KG1 (cell line): ENCODE measurements at places on chromosomes 4 and X.

DNA sequence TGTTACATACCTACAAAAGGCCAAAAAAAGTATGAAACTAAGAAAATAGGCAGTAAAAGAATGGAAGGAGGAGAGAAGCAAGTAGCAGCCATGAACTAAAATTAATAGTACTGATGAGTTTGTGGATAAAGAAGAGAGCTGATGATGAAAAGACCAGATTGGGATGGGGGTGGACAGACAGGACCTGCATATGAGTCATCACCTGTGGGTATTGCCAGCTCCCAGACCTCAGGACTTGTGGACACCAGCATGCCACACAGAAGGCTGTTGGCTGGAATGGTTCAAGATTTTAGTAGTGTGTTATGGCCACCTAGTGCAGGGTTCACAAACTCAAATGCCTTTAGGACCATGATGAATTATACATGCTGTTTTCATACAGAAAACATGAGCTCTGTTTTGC, 58.9 kb downstream of the ARX start:
- no peak for DNase-seq

GRCh38 chr4:45353161-45353560, 626.8 kb upstream of the GNPDA2 start:
- DNase-seq: no peak

DNA sequence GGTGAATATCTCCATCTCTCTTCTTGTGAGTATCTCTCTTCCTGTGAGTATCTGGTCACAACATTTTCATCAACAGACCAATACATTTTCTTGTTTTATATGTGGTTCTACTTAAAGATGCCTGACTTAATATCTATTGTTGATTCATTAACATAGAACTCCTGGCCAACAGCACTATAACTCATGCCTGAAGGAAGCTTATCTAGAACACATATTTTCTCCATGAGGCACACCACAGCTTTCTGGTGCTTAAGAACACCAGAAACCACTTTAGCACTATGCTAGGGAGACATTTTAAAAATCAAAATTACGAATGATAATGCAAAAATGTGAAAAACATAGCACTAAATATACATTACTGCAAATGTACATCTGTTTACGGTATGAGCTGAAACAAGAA, 190.4 kb downstream of the GABRB1 start:
- no peak for DNase-seq

DNA sequence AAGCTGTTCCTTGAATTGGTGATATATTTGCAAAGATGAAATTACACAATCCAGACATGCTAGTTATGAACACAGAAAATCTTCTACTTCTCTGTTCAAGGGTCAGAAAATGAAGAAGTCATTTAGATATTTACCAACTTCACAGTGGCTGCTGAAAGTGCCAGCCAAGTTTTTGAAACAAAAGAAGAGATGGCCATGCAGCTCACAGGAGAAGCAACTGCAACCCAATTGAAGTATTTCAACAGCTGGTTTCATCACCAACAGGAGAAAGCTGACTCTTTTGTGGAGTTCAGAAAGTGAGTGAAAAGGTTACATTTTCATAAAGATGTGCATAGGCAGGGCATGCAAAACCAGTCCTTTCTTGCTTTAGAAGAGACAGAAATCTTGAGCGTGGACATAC, 70.1 kb upstream of the LSM6 start:
- no peak for DNase-seq

GRCh38 chrX:48667509-48667908, 16.1 kb upstream of the WAS start:
- DNase-seq: no peak

GRCh38 chr4:127575888-127576287, 56.9 kb upstream of the INTU start:
- DNase-seq: no peak

- no peak for DNase-seq
These were observed 90.0 kb downstream of the IGSF1 start for GRCh38 chrX:131199091-131199490.

DNA sequence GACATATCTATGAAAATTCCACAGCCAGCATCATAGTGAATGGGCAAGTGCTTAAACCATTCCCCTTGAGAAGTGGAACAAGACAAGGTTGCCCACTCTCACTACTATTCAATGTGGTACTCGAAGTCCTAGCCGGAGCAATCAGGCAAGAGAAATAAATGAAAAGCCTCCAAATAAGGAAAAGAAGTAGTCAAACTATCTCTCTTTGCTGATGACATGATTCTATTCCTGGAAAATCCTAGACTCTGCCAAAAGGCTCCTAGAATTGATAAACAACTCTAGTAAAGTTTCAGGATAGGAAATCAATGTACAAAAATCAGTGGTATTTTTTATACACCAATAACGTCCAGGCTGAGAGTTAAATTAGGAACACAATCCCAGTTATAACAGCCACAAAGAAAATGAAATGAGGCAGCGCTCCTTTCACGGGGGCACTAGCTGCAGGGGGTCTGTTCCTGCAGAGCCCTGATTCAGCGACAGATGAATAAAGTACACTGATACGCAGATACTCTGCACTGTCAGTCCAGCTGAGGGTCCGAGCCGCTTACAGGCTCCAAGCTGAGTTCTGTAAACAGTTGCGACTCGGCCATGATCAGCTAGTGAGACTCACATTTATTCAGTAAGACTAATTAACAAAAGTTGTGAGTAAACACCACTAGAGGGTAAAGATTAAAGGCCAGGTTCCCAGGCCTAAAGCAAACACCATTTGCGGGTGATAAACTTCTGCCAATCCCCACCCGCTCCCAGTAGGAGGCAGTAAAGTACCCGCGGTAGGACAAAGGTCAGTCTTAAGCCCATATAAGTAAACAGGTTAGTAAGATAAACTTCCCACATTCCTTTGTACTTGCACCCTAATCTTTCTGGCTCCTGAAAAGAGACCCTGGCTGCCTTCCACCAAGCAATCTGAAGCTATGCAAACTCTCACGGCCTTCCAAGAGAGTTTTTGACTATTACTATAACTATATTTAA, 290.6 kb upstream of the GRID2 start:
- DNase-seq: no peak

GRCh38 chr4:22299678-22300077, 216.2 kb downstream of the ADGRA3 start:
- DNase-seq: no peak

DNA sequence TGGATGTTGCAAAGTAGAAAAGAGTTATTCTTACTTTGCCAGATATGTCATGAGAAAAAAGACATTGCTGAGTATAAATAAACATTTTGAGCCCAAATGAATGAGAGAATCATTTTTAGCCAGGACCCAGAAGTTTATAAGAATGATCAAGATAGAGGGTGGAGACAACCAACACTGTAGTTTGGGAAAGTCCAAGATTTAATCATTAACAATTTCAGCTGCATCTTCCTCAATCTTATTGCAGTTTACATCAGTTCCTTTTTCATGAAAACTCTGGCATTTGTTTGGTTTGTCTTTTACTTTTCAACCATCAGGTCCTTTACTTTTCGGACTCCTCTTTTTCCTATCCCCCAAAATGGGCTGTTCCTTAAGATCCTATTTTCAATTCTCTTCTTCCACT, 645.9 kb downstream of the ANKRD50 start:
- DNase-seq: no peak

DNA sequence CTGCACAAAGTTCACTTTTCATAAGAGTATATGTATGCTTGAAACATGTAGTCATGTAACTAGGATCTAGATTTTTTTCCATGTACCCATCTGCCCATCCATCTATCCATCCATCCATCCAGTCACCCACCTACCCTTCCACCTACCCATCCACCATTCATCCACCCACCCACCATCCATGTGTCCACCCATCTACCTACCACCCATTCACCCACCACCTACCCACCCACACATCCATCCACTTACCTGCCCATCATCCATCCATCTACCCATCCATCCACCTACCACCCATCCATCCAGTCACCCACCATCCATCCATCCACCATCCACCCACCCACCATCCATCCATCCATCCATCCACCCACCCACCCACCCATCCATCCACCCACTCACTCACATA, 121.8 kb upstream of the PSAPL1 start:
- DNase-seq: no peak

DNA sequence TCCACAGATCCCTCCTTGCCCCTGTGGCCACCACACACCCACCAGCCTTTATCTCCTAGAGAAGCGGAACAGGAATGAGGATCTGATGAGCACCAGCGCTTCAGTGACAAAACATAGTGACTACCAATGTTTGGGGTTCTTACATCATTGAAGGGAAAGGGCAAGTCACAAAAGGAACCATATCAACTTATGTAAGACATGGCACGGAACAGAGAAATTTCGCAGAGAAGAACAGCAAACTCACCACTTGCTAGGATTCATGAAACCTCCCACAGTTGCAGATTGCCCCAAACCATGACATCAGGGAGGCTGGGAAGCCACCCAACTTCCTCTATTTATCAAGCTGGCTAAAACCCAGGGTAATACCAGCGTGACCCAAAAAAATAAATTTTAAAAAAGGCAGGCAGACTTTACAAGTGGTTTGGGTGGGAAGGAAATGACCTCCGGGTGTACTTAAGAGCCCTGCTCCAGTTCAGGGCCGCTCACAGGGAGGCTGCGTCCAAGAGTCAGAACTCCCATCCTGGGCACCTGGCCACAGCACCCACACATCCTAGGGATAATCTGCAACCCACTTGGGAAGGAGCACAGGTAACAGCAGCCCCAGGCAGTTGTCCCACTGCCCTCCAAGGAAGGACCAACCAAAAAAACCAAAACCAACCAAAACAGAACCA, 36.0 kb downstream of the ADGRG2 start:
- no peak for DNase-seq

DNA sequence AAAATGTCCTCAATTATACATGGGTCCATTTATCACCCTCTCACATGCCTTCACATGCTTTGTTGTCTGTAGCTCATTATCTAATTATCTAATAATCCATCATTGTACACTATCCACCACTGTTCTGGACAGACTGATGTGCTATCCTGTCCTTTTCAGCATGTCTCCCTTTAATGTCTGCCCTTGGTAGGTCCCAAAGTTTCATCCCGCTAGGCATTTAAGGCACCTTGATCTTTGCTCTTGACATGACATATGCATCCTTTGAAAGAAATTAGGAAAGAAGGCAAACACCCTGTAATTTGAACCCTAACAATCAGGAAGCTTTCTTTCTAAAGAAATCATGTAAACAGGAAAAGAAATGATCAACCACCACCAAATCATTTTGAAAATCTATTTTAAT, 5.7 kb downstream of the CHST7 start:
- DNase-seq: no peak

GRCh38 chr4:3304831-3305609, 12.2 kb downstream of the RGS12 start:
- DNase-seq: no peak

DNA sequence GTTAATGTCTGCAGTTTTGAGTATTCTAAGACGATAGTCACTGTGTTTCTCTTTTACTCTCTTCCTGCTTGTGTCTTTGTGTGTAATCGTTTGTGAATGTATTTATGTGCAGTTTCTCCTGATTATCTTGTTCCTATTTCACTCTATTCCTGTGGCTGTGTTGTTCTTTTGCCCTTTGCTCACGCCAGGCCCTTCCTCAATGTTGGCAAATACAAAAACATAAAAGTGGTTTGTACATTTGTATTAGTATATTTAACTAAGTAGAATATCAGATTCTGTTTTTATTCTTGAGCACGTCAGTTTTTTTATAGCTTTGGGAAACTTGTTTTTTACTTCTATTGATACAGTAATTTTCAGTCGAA, 107.6 kb upstream of the BMPR1B start:
- no peak for DNase-seq

GRCh38 chr4:121252224-121252806, 88.2 kb upstream of the TNIP3 start:
- no peak for DNase-seq

DNA sequence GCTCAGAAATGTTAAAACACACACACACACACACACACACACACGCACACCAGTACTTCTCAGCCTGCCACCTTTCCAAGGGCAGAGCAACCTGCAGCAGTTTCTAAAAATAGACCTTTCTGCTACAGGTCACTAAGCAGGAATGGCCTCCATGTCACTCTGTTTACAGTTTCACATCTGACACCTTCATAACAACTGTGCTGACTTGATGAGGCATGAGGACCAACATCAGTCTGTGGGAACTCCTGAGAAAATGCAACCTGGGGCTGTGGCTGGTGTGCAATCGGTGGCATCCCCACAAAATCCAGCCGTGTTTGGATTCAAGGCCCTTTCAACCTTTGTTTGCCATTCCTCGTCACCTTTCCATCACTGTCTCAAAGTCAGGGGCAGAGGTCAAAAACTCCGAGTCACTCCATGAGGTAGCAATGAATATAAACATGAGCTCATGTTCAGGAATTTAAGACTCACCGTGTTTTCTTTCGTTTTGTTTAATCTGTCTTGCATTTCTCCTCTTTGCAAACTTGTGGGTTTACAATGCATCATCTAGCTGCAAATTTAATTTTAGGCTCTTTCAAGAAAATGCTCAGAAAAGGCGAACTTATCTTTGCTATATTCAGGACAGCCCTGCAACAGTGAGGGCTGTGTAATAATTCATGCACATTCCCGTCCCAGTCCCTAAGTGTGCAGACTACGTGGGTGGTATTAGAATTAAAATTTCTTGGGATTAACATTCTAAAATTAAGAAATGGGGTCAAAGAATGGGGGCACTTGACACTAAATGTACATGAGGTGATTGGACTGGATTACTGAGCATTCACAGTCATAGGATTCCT, 135.3 kb downstream of the SHROOM3 start:
- no peak for DNase-seq

DNA sequence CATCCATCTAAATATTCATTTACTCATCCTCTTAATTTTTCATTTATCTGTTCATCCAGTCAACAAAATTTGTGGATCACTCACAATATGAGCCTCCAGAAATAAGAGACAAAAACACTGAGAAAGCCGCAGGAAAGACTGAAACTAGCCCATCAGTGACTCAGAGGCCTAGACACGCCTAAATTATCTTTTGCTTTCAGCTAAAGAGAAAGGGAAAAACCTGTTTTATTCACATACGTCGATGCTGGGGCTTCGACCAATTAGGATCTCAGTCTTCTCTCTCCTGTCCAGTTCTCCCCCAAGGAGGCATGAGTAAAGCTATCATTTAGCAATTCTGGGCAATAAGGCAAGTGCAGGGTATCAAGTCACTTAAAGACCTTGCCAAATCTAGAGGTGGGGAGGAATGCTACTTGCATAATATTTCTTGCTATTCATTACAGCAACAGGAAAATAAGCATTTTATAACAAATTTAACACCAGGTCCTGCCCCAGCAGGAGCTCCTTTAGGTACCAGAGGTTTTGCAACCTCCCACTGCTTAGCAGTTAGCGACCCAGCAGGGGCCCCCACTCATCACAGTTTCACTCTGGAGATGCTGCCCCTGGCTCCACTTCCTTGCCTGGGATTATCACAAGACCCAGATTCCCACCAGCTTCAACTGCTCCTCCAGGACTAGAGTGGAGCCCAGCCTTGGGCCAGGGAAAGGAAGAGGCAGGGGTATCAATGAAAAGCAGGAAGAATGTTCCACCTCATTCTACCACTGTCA, 30.1 kb upstream of the TMEM154 start:
- DNase-seq: no peak

GRCh38 chr4:147674496-147674895, 9.5 kb downstream of the PRMT9 start:
- DNase-seq: no peak
